Hematopoietic multipotent progenitor cell treated with erythropoietin and hydrocortisone succinate and interleukin-3 and kit ligand, for 8 days (in vitro differentiated cells): ENCODE measurements at places on chromosomes 5 and 9.

GRCh38 chr9:129773262-129774048 is 20.6 kb upstream of the PTGES start:
- no peak for DNase-seq

DNA sequence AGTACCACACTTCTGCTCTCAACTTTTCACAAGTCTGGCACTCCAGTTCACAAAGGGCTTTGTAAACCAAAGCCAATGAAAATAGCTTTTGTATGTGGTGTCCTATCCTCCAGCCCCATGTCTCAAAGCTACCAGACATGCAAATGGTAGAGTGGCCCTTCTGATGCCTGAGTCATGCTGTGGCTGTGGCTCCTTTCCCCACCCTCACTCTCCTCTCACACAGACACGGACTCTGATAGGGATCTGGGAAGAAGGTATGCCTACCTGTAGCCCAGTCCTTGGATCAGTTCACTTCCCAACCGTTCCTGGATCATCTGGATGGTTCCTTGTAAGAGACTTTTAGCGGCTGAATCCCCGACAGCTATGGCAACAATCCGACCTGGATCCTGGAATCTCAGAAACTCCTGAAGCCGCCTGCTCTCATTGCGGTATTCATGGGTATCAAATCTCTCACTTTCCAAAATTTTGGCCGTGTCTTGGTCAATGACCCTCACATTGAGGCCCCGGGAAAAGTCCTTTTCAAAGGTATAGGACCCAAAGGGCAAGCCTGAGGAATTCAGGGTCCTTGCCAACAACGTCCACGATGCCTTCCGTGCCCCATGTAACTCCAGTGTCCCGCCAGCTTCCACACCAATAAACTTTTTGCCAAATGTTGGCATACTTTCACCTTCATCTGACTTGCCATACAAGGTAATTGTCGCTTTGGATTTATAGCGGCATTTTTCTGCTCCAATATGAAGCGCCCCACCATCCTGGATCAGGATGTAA is 23.4 kb downstream of the CEMIP2 start:
- DNase-seq: no peak

DNA sequence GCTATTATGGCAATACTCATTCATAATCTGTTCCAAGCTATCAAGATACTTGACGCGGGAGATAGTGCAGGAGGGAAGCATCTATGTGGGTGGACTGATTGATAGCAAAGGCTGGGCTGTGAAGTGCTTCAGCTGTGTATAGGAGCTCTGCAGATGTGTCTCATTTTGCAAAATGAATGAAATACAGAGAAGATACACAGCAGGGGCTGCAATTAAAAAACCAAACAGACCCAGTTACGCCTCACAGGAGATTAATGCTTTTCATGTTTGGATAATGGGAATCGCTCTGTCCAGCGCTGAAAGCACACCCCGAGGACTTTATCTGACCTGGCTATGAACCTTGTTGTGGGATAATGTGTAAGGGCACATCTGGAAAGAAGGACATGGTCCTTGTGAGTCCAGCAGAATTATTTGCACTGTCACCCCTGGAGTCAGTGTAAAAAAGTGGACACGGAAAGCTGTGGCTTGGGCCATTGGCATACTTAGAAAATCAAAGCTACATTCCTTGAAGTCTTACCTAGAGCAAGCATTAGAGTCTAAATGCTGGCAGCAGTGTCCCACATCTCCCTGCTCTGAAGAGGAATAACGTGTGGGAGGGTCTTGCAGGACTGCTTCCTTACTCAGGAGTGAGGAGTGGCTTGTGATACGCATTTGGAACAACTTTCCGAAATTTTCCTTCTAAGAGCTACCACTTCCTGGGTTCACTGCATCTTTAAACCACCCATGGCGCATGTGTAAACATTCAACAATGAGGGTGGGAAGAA is 2.6 kb downstream of the SH3RF2 start:
- DNase-seq: no peak

DNA sequence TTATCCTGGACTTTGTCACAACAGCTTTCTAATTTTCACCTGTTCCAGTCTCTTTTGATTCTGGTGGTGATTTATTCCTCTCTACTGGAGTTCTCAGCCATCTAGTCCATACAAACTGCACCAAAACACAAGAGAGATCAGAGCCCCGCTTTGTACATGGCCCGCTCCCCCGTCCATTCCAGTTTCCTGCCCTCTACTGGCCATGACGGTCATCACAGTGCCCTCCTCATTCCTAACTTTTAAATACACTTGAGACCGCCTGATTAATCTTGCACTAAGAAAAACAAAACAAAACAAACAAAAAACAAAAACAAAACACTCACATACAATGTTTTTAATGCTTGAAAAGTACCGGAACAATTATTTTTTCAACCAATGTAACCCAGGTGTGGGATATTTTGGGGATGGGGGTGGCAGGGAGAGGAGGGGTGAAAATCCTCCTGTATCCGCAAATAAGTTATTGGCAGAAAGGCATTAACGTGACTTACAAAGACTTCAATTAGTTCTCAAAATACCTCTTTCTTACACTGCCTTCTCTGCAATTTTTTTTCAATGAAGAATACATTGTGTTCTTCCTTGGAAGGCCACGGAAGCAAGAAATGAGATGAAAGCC is 84.8 kb upstream of the PAM start:
- peak; percentile 9 for DNase-seq

GRCh38 chr5:170120576-170120975 is 14.9 kb downstream of the FOXI1 start:
- no peak for DNase-seq

- no peak for DNase-seq
These were observed 70.3 kb upstream of the SMIM15 start for GRCh38 chr5:61232490-61233050.

DNA sequence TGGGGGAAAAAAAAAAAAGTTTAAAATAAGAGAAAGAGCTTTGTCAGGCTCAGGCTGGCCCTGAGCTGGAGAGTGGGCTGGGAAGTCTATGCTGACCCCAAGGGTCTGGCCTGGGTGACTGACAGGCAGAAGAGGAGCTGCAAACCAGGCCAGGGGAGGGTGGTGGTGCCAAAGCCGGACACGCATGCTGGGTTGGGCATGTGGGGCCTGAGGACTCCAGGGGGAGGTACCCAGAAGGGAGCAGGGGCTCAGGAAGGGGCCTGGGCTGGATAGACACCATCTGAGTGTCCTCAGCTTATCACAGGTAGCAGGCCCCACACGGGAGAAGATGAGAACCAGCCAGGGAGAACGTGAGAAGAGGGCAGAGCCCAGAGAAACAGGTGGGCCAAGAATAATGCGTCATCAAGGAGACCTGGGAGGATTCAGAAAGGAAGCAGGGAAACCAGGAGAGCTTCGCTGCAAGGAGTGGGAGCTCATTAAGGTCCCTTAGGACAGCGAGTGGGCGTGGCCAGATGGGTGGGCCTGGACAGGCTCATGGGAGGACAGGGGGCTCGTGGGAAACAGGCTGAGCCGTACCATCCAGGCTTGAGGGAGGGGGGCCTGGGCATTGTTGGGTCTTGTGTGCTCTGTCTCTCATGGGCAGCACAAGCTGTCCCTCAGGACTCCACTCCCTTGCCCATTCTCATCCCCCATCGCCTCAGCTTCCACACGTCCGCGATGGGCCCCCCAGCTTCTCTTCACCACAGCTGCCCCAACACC is 16.0 kb downstream of the TMOD1 start:
- DNase-seq: no peak

GRCh38 chr5:6302684-6303083 is 75.7 kb downstream of the MED10 start:
- DNase-seq: no peak

DNA sequence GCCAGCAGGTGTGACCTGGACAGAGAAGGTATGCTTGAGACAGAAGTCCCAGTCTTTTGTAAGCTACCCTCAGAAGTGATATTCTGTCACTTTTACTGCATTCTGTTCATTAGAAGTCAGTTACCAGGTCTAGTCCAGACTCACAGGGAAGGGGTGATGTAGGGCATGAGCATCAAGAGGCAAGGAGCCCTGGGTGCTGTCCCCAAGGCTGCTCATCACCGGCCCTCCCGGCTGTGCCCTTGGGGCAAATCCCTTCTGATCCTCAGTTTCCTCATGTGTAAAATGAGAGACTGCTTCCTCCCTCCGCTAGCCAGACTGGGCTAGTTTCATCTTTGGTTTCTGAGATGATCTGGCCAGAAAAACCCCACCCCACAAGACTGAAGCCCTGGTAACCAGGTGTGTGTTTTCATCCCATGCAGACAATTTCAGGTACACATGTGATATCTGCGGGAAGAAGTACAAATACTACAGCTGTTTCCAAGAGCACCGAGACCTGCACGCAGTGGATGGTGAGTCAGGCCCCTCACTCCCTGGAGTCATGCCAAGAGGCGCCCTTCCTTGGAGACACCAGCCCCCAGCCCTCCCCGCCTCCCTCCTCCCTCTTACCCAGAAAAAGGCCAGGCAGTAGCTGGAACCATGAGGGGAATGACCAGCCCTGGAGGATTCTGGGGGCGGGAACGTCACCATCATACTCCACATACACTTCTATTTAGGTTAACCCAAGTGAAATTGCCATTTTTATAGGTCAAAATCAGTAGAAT is 71.0 kb downstream of the AMBP start:
- DNase-seq: no peak

GRCh38 chr5:166262395-166262794 is 2029.0 kb upstream of the WWC1 start:
- no peak for DNase-seq

- no peak for DNase-seq
These were observed 27.4 kb downstream of the NCS1 start for GRCh38 chr9:130199605-130200004.
